ENCODE measurements at places on chromosomes 3 and 15.
A peak's percentile ranks its signal among the peaks of the same experiment; 100 is the strongest.

GRCh38 chr3:24963762-24964625 lies 464.1 kb upstream of the RARB start:
- DNase-seq, result no peak

GRCh38 chr3:55180936-55181535 lies 253.2 kb upstream of the LRTM1 start:
- DNase-seq, result no peak

DNA sequence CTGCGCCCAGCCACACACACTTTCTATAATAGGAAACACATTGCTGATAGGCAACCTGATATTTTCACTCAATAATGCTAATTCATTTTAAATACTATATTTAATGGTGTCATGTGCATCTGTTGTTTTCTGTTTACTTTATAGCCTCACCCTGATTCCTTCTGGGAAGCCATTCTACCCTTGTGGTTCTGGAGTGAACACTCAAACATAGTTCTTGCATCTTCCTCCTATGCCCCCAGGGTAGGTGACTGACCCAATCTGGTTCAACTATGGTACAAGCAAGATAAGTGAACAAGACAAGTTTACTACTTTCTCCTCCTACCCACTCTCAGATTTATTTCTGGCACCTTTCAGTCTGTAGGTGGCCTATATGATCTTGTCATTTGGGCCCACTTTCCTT lies 4.3 kb upstream of the SCG3 start:
- no peak for DNase-seq

DNA sequence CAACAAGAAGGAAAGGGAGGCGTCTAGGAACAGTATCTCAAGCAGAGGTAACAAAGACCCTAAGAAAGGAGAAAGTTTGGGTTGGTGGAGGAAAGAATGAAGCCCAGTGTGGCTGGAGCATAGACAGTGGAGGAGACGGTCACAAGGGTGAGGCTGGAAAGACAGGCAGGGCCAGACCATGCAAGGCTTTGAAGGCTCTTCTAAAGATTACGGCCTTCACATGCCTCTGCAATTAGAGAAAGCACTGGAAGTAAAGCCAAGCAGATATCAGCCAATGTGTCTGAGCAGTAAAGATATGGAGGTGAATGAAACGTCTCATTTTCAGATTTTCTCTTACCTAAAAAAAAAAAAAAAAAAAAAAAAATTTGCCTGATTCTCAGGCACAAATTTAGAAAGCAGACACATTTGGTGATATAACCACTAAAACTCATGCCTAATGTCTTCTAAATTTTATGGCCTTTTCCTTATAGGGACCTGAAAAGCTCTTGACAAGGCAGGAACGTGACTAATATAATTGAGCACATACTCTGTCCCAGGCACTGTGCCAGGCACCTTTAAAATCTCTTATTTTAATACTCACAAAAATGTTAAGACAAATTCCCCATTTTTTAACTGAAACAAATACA lies 184.1 kb downstream of the MECOM start:
- no peak for DNase-seq

GRCh38 chr3:159832024-159832423 lies 156.6 kb upstream of the IL12A start:
- no peak for DNase-seq

GRCh38 chr15:65884511-65884910 lies 15.2 kb downstream of the RAB11A start:
- no peak for DNase-seq

GRCh38 chr3:30632521-30632920 lies 26.1 kb downstream of the TGFBR2 start:
- DNase-seq, result no peak

- no peak for DNase-seq
Observed at GRCh38 chr3:67599821-67600220, 54.6 kb downstream of the SUCLG2 start.

DNA sequence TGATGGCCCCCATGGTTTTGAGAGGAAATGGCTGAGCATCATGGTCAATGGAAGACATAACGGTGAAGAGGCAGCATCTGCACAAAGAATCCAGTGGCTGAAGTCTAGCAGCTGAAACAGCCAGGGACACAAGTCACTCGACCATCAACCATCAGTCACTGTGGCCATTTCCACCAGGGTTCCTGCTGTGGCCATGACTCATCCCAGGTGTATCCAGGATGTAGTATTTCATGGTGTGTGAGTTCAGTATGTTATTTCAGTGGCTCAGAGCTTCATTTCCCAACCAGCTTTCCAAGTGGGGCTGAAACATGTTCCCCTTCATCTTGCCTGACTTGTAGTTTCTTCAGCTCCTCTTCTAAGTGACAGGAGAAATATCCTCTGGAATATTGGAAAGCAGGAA lies 47.8 kb upstream of the WNT5A start:
- DNase-seq, result no peak

GRCh38 chr3:156939315-156939714 lies 113.2 kb downstream of the LEKR1 start:
- no peak for DNase-seq

GRCh38 chr3:42960282-42960681 lies 18.8 kb upstream of the GASK1A start:
- DNase-seq, result no peak

GRCh38 chr3:74442068-74442467 lies 172.4 kb downstream of the CNTN3 start:
- no peak for DNase-seq

- DNase-seq, result no peak
Observed at GRCh38 chr3:36482256-36482655, 102.0 kb downstream of the STAC start.

- no peak for DNase-seq
Observed at GRCh38 chr15:67505675-67506572, 15.0 kb upstream of the C15orf61 start.

DNA sequence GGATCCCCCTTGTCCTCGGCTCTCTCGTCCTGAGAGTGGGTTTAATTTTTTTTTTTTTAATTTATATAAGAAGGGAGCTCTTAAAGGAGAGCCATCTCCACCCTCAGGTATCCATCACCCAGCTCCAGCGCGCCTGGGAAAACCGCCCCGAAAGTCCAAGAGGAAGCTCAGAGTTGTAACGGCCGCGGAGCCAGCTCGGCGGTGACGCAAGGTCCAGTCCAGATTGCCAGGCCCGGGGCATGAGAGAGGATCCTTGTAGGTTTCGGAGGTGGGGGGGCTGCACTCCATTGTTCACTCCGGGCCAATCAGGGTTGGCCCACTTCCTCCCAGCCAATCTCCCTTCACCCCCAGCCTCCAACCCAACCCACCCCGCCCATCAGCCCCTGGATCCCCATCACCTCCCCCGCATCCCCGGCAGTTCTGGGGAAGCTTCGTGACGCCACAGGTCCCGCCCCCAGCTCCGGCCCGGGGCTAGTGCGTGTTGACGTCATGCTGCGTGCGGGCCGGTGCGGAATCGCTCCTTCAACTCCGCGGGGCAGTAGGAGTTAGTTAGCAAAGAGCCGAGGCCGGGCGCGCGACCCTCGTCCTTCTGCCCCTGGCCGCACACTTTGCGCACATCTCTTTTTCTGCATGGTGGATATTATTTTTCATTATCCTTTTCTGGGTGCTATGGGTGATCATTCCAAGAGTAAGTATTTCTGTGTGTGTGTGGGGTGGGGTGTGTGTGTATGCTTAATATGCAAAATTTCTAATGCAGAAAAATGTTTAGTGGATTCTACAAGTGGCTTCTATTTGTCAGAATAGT lies at the start of gene ISL2:
Gene ISL2 (plus strand): TSS at position 520 of the 805 bp plus-strand sequence. CDS start 111 bp downstream, at position 631.
- DNase-seq, result peak; percentile 71

DNA sequence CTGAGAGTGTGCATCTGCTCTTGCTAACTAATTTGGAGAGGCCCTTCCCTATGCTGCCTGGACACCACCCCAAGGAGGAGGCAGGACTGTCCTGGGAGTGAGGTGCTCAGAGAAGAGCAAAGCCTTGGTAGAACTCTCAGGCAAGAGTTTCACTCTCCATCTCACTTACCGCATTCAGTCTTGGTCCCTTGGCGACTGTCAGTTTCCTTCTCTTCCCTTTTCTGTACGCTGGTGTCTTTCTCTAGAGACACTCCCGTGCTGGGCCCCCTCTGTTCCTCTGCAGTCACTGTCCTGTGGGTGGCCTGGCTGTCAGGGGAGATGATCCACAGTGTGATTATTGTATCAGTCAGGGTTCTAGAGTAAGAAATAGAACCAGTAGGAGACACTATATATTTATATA lies 44.0 kb downstream of the IDH2 start:
- no peak for DNase-seq

- no peak for DNase-seq
Observed at GRCh38 chr3:179495483-179495882, 44.2 kb upstream of the GNB4 start.

GRCh38 chr3:131807822-131808221 lies 227.0 kb downstream of the CPNE4 start:
- no peak for DNase-seq

DNA sequence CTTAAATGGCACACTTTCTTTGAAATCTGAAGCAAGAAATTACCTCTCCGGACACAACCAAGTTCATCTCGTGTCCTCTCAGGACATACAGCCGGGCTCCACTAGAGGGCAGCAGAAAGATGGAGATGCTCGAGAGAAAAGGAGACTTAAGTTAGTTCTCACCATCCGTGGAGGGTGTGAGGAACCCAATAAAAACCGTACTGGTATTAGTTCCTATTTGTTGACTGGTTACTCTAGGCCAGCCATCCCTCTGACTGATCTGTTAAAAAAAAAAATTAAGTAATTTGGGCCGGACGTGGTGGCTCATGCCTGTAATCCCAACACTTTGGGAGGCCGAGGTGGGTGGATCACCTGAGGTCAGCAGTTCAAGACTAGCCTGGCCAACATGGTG lies 7.9 kb upstream of the CYP11A1 start:
- DNase-seq, result peak; percentile 83

GRCh38 chr3:108887777-108888176 lies 65.2 kb downstream of the TRAT1 start:
- no peak for DNase-seq

GRCh38 chr15:54568381-54568780 lies 590.1 kb downstream of the UNC13C start:
- DNase-seq, result no peak

DNA sequence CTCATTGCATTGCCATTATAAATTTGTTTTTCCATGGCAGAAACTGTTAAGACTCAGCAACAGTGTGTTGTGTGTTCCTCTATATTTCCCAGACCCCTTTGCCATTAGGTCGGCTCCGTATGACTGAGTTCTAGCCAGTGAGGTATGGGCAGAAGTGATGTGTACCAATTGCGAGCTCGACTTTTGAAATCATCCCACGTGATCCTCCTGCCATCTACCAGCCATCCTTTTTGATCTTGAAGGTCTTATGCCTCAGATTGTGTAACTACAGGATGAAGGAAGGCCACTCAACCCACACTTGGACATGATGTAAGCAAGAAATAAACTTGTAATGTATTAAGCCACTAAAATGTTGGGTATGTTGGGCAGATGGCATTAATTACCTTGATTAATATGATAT lies 562.3 kb downstream of the PDCD6IP start:
- no peak for DNase-seq

DNA sequence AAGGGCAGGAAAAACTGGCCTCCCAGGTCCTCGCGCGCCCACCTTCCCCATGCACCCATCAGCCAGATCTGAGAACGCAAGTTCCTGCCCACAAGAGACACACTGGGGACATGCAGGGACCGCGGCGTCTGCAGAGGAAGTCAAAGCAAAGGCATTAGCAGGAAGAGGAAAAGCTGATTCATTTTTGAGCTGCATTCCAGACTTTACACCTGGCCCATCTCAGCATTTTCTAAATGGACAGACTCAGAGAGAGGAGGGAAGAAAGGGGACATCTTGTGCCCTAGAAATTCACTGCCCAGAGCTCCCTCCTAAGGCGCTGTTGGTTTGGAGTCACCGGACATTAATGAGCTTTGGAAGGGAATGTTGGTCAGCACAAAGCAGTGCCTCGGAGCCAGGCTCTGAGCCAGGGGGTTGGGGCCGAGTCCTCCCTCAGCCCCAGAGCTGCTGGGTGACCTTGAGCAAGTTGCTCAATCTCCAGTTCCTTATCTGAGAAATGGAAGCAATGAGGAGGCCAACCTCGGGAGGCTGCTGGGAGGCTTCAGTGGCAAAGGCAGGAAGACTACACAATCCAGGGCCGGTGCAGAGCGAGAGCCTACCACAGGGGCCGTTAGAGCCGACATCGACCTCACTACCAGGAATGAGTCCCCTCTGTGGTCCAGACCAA lies 150.5 kb upstream of the IQSEC1 start:
- no peak for DNase-seq
